H7 (cell line): ENCODE measurements at places on chromosomes 2 and 18. TPM values are rescaled to one million over a fixed set of nuclear protein-coding genes. Genes with fewer than 3 reads are reported as not detected.

Gene NBAS
- 35.5 and 43.7 TPM in 2 replicates for total RNA-seq

Gene WNT6
- total RNA-seq: not detected in 2 replicates

Gene PLGLB2
- not detected in 2 replicates for total RNA-seq

Gene PCARE
- total RNA-seq: not detected in 2 replicates

Gene ANKRD30BL
- total RNA-seq: not detected in 2 replicates

Gene SOX11
- 20.9 and 26.6 TPM in 2 replicates for total RNA-seq

Gene FARSB
- total RNA-seq: 38.6 and 41.2 TPM in 2 replicates

Gene INHBB
- 0.07 and 0.11 TPM in 2 replicates for total RNA-seq

Gene SPAST
- total RNA-seq: 22.7 and 31.6 TPM in 2 replicates

Gene TNS1
- total RNA-seq: 3.1 and 3.8 TPM in 2 replicates

Gene NEU2
- total RNA-seq: not detected in 2 replicates

DNA sequence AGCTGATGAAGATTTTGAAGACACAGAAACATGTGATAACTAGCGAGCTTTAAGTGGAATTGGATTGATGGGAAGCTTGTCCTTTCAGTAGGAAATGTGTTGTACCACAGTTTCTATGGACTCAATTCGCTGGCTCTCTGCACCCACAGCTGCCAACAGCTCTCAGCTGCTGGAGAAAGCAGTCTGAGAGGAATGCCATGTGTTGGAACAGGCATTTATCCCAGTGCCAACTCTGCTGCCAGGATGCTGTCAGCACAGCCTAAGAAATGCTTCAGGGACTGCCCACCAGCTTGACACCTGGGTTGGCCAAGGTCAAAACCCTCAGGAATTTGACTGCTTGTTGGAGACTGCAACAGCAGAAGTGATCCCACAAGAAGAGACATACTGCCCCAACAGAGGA lies 193.0 kb upstream of the THSD7B start:
- DNase-seq: no peak

DNA sequence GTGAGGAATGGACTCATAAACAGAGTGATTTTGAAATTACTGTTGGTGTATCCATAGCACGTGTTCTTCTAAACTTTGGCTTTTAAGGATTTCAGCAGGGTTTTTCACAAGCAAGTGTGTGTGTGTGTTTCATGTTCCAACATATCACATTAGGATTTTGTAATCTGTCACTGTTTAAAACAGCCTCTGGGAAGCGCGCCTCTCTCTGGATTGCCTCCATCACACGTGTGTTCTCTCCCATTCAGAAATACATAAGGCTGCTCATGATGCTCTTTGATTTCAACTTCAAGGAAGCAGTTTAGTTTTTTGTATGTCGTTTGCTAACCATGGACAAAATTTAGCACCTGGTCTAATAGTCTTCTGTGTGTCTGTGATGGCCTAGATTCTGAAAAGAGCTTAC lies 370.4 kb downstream of the MTX2 start:
- no peak for DNase-seq

- no peak for DNase-seq
Observed at GRCh38 chr2:60370814-60371213, 182.6 kb downstream of the BCL11A start.

GRCh38 chr2:241816431-241817121 lies 7.6 kb downstream of the NEU4 start:
- DNase-seq: peak; percentile 58

DNA sequence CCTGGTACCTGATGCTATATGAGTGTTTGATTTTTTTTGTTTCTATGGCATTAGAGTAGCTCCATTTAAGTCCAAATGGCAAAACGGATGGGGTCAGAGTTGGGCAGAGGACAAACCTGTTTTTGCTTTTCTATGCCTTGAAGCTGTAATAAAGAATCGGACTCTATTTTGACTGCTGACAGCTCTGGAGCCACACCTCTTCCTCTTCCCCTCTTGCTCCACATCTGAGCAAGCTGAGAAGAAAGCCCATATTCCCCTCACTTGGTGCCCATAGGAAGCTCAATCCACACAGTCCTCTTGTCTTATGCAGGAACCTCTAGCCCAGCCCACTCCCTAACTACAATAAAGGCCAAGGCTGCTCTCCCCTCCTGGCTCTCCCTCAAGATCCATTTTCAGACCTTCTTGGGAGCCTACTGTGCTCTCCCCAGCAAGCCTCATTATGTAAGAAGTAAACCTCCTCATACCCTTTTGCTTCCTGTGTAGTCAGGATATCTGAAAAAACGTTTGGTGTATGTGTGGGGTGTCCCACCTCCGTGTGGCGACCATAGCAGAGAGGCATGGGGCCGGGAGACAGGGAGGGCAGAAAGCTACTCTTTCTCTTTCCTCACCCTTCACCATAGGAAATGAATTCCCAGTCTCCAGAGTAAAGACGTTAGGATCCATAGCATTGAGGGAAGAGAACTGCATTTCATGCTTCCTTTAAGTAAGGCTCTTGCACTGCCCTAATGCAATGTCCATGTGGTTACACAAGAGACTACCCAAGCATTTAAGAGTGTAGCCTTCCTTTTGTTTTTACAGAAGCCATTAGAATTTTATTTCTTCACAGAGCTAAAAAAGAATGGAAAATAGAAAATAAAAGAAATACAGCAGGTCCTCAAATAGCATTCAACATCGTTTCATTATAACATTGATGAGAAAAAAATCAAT lies 41.9 kb upstream of the RAPGEF4 start:
- DNase-seq: no peak

- DNase-seq: no peak
Observed at GRCh38 chr2:15935189-15935588, 5.2 kb upstream of the MYCN start.

DNA sequence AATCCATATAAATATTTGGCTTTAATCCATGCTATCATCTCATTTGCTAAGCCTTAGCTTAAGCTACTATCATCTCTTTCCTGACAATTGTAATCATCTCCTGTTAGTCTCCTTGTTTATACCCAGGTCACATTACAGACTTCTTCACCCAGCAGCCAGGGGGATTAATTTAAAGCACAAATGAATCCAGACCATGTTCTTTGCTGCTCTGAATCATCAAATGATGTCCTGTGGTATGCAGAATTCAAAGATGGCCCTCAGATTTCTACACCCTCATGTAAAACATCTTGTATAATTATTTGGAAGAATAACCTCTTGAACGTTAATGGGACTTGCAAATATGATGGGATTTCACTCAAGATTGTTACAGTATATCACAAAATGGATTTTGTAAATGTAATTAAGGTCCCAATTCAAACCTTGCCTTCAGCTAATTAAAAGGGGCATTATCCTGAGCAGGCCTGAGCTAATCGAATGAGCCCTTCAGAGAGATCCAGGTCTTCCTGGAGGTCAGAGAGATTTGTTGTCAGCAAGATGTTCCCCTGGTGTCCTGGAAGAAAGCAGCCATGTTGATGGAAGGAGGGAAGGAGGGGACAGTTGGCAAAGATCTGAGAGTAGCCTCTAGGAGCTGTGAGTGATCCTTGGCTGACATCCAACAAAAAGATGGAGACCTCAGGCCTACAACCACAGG lies 241.1 kb upstream of the MMADHC start:
- no peak for DNase-seq

- no peak for DNase-seq
Observed at GRCh38 chr18:63264871-63265270, 54.7 kb downstream of the BCL2 start.

- DNase-seq: no peak
Observed at GRCh38 chr2:23485841-23486683, 101.1 kb downstream of the KLHL29 start.

DNA sequence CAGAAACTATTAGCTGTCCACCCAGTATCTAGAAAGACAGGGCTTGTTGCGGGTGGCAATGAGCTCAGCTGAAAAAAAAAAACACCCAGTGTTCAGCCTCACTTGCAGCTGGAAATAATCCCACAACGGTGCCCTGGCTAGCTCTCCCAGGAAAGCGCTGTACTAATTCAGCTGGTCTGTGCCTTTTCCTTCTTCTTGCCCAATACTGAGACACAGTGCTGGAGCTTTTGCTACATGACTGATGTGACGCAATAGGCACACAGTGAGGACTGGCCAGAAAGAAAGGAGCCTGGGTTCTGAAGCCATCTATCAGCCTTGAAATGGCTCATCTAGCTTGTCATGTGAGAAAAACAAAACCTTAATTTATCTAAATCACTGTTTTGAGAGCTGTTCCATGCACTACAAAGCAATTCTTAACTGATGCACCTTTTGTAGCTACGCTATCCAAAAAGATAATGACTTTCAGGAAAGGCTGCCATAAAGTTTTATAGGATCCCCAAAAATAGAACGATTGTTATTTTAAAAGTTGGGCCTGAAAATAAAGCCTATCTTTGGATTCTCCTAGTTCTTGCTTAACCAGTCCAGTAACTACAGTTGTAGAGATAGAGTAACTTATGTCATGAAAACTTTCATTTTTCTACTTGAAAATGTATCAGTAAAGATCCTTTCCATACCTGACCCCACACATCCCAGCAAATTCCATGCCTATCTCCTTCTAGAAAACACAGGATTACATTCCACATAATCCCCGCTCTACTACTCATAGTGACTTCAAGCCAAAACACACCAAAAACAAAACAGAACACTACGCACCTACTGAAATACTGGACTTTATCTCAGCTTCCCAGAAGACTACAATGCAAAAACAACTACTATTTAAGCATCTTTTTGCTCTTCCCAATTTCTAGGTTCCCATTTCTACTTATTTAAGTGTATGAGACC lies 15.9 kb downstream of the KIDINS220 start:
- no peak for DNase-seq

DNA sequence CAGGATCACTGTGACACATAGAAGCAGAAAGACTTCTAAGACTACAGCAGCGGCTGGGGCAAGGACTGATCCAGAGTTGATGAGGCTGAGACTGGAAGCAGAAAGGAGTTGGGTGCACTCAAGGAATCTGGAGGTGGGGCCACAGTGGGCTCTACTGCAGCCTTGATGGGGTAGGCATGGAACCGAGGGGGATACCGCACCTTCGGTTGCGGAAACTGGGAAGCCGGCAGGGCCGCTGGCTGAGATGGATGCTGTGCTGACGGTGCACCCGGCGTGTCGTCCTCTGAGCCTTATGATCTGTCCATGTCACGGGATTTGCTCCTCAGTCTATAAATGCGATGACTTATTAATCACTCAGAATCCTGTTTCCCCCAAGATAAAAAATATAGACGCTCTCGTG lies 473.5 kb upstream of the MYT1L start:
- DNase-seq: peak; percentile 14

GRCh38 chr18:45168866-45169600 lies 446.2 kb upstream of the SLC14A2 start:
- DNase-seq: no peak

DNA sequence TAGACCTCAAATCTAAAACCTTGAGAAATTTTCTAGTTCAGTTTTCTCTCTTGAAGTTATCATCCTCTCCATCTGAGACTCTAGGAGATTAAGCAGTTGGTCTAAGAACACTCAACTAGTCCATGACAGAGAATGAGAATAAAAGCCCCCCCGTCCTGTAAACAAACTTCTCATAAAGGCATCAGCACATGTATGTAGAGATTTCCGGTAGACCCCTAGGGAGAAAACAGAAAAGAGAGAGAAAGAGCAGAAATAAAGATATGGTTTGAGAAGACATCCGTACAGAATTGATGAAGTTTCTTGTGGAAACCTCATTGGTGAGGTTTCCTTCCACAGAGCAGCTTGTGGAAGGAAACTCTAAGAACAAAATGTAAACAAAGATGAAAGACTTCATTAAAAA lies 3.2 kb upstream of the GPR155 start:
- no peak for DNase-seq

GRCh38 chr2:200765139-200765951 lies 46.4 kb upstream of the BZW1 start:
- no peak for DNase-seq

GRCh38 chr2:38301340-38301968 lies 75.6 kb downstream of the ATL2 start:
- no peak for DNase-seq

DNA sequence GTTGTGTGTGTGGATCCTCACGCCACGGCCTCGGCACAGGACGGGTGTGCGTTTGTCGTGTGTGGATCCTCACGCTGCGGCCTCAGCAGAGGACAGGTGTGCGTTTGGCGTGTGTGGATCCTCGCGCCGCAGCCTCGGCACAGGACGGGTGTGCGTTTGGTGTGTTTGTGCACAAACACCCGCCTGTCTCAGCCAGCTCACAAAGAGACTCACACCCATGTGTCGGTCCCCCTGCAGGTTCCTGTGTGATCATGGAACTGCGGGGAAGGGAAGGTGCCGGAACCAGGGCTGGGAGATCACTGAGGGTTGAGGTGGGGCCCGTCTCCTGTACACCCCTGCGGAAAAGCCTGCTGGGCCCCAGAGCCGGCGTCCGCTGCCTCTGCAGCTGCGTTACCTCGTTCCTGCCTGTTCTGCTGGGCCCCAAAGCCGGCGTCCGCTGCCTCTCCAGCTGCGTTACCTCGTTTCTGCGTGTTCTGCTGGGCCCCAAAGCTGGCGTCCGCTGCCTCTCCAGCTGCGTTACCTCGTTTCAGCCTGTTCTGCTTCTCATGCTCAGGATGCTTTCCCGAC lies 53.6 kb downstream of the CTDP1 start:
- no peak for DNase-seq

- DNase-seq: no peak
Observed at GRCh38 chr2:28300485-28301341, 91.9 kb upstream of the FOSL2 start.

DNA sequence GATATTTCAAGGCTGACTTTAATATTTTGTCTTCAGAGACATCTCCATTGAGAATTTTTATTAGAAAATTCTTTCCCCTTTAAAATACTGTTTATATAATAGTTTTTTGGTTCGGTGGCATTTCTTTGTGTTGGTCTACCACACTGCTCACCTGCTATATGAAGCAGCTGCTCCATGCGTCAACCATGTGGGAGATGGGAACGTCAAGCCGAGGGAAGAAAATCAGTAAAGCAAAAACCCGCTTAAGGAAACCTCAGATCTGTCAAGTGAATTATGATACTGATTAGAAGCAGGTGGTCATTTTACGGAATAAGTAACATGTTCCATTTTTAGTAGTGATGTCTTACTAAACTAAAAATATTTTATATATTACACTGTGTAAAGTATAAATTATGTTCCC lies 5.6 kb upstream of the TMEM17 start:
- no peak for DNase-seq

- no peak for DNase-seq
Observed at GRCh38 chr2:6937582-6937981, 20.4 kb downstream of the RNF144A start.

DNA sequence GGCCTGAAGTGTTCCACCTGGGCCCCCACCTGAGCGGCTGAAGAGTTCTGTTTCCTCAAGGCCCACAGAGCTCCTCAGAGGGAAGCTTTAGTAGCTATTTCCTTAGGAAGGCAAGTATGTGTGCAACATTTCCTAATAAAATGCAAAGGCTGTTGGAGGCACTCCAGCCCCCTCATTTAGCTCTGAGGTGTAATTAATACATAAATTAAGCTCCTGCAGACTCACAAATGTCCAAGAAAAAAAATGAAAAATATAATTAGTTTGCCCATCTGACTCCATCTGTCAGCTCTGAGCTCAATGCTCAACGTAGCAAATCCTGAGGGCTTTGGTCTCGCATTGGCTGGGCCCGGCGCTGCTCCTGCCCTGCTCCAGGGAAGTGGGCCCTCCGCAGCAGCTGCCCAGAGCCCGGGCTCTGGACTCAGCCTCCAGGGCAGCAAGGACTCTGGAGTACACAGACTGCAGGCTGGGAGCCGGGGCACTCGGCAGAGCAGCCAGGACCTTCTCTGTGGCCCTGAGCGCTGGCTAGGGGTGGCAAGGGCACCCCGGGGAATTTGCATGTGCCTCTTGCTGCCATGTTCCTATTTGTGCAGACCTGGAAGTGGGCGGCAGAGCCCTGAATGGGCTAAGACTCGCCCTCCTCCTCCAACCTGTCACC lies 23.4 kb upstream of the C1QL2 start:
- peak; percentile 56 for DNase-seq

- no peak for DNase-seq
Observed at GRCh38 chr2:213766465-213766901, 482.2 kb downstream of the SPAG16 start.
